ENCODE measurements at places on chromosomes 7 and 10.

GRCh38 chr7:152145853-152146466 lies 120.5 kb downstream of the GALNT11 start:
- H3K27me3 ChIP-seq: no peaks in the 10 kb centered on the region
- peaks cover 44% of the 10 kb centered on the region for H3K36me3 ChIP-seq
- H3K4me3 ChIP-seq: no peak overlapping the region
- H3K27ac ChIP-seq: no peak overlapping the region
- no peak for DNase-seq

GRCh38 chr10:14543904-14544210 lies 213.1 kb upstream of the FRMD4A start:
- DNase-seq: no peak
- H3K4me1 ChIP-seq: peaks cover 5% of the 10 kb centered on the region
- no peaks in the 10 kb centered on the region for H3K27me3 ChIP-seq
- no peak overlapping the region for H3K27ac ChIP-seq
- H3K4me3 ChIP-seq: no peak overlapping the region

GRCh38 chr7:28075674-28076358 lies 104.8 kb downstream of the JAZF1 start:
- no peaks in the 10 kb centered on the region for H3K27me3 ChIP-seq
- no peak overlapping the region for H3K27ac ChIP-seq
- DNase-seq: no peak

GRCh38 chr10:32244011-32244410 lies 102.9 kb downstream of the EPC1 start:
- no peak overlapping the region for H3K27ac ChIP-seq
- DNase-seq: no peak
- no peaks in the 10 kb centered on the region for H3K36me3 ChIP-seq
- H3K4me3 ChIP-seq: no peak overlapping the region
- H3K4me1 ChIP-seq: no peaks in the 10 kb centered on the region

All from thoracic aorta (tissue), 2 donors.